T follicular helper cell (primary cell): ENCODE measurements at places on chromosomes 2 and 18.

DNA sequence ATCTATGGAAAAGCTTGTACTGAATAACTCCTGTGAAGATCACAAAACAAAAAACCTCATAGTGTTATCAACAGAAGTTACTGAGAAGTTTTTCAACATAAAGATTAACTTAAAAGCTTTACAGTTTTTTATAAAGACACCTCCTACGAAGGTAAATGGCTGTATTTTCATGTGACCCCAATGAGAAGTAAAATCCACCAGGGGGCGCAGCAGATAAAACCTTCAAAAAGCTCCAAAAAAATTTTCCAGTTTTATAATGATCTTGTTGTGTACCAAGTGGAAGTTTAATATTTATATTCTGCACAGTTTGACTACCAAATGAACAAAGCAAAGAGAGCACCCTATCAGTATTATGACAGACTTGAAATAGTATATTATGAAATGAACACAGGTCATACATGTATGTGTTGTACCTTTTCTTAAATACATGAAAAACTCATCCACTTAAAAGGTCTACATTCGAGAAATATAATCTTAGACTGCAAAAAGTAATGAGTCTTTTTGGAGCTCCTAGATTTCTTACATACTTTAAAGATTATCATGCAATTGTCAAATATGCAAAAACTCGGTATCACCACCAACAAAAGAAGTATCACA, 38.5 kb downstream of the PNO1 start:
- DNase-seq = peak; percentile 46

DNA sequence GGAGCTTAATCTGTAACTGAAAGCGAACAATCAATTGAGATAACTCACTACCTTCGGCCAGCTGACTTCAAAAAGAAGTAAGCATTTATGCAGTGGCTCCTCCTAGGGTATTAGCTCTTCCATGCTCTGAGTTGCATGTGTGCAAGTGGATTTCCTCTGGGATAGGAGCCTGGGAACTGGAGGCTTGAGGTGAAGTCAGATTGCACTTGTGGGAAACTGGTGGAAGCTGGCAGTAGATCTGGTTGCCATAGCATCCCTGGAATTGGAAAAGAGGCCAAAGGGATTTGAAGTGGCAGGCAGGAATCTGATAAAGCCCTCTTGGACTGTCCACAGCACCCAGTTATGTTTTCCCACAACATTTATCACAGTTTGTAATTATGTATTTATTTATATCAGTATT, 50.6 kb upstream of the FMNL2 start:
- no peak for DNase-seq

- DNase-seq = no peak
Observed at GRCh38 chr18:33854827-33855139, 276.8 kb downstream of the ASXL3 start.

- DNase-seq = no peak
Observed at GRCh38 chr2:31428001-31428418, 13.5 kb upstream of the XDH start.

DNA sequence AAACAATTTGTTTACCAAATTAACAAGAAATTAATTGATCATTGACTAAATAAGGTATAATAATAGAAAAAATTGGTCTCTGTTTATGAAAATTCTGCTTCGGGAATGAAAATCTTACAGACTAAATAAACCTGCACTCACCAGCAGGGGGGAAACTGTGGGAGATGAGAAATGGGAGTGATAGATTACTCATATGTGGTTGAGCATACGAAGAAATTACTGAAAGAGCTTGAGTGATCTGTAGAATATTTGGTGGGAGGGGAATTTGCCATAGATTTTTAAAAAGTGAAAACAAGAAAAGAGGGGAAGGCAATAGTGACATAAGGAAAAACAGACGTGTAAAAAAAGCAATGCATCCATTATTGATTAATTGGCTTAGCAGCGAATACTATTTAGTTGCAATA, 2.2 kb downstream of the HMSD start:
- DNase-seq = no peak

- DNase-seq = no peak
Observed at GRCh38 chr18:34221971-34222306, 2.8 kb downstream of the NOL4 start.

- no peak for DNase-seq
Observed at GRCh38 chr18:76255070-76255683, 239.9 kb downstream of the ZNF516 start.

DNA sequence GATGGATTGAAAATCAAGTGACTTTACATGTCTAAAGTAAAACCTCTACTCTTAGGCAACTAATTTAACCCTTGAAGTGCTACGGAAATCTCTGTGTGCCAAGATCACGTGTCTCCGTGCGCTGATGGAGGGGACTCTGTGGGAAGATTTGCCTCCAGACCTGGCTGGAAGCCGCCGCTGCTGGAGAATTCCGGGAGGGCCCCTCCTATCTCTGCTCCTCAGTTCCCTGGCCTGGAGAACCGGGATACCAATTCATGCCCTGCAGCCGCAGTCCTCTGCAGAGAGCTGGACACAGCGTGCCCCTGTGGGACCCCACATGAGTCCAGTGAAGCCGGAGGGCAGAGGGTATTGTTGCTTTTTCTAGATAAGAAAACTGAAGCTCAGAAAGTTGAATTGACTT, 126.9 kb upstream of the PXDN start:
- DNase-seq = no peak
